Fibroblast of skin of right quadriceps (primary cell): ENCODE measurements at places on chromosomes 1 and 21.

DNA sequence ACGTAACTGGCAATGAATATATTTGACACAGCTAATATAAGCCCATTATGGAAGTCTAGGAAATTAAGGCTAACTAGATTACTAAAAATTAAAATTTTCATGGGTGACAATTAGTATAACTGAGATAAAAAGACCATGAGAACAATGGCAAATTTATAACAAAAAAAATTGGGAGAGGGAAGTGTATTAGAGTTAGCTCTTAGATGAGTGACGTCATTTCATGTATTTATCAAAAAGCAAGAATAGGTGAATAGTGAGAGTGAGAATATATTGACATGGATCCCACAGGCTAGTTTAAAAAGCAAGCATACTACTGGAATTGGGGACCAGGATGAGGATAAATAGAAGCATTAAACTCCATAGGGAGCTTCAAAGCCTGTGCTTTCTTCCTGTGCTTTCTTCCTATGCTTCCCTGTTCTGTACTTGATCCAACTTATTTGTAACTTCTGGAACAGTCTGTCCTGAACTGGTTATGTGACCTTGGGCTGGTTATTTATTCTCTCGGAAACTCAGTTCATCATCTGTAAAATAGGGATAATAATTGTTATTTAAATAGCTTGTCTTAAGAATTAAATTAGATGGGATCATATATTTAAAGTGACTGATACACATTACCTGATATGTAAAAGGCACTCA is 9.1 kb downstream of the BCL9 start:
- DNase-seq, result no peak

DNA sequence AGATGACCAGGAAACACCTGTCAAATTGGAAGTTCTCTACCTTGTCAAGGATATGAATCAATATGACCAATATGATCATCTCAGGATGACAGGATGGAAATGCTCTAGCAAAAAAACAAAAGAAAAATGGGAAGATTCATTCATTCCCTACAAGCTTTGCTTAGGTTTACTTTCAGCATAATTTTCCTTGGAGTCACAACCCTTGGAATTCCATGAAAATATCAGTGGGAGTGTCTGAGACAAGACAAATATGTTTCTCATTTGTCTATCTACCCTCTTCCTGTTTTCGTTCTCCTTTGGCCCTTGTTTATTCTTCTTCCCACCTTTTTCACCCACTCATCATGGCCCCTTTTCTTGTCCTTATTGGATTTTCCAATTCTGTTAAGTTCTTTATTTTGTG is 50.6 kb downstream of the COLGALT2 start:
- DNase-seq, result peak; percentile 41

- no peak for DNase-seq
Observed at GRCh38 chr1:198640174-198640573, 1.3 kb downstream of the PTPRC start.

- DNase-seq, result no peak
Observed at GRCh38 chr1:154467434-154468102, 34.5 kb upstream of the TDRD10 start.

- no peak for DNase-seq
Observed at GRCh38 chr1:203103829-203104495, 18.1 kb upstream of the MYOG start.

- DNase-seq, result no peak
Observed at GRCh38 chr1:95558791-95559190, 324.8 kb downstream of the RWDD3 start.

DNA sequence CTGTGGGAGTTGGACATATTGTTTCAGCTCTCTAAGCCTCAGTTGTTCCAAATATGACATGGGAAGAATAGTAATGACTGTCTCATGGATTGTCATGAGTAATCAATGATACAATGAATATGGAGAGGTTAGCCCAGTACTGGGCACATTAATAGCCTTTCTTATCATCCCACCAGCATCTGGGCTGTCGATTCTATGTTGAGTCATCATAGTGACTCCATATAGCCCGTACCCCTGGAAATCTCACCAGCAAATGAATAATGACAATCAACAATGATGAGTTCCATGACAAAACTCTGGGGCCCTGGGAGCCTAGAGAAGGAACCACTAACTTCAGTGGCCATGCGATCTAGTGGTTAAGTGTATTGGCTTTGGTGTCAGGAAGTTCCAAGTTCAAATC is 39.7 kb upstream of the GJB5 start:
- no peak for DNase-seq

DNA sequence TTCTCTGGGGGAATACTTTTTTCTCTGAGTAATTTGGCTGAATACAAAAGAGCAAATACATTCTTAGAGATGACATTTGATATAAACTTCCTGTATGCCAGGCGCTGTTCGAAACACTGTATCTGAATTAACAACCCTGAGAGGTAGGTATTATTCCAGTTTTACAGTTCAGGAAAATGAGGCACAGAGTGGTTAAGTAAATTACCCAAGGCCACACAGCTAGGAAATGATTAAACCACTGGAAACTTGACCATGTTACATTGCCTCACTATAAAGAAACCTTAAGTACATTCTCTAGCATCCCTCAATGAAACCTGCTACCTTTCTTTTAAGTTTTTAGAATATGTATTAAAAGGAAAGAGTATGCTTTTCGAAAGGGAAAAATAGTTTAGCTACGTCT is 54.6 kb downstream of the SMYD2 start:
- DNase-seq, result no peak

DNA sequence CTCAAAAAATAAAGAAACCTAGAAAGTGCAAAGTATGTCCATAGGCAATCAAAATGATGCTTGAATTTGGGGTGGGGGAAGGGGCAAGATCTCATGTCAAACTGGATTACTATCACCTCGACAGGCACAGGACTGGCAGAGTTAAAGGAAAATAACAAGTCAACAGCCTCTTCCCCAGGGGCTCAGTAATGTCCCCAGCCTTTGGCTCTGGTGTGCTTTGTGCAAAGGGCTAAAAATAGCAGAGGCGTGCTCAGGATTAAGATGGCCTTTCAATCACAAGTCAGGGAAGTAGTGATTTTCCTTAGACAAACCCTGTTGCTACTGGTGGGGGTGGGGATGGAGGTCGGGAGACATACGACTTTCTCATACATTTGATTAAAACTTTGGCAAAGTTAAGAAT is 63.5 kb upstream of the OLIG2 start:
- DNase-seq, result no peak

DNA sequence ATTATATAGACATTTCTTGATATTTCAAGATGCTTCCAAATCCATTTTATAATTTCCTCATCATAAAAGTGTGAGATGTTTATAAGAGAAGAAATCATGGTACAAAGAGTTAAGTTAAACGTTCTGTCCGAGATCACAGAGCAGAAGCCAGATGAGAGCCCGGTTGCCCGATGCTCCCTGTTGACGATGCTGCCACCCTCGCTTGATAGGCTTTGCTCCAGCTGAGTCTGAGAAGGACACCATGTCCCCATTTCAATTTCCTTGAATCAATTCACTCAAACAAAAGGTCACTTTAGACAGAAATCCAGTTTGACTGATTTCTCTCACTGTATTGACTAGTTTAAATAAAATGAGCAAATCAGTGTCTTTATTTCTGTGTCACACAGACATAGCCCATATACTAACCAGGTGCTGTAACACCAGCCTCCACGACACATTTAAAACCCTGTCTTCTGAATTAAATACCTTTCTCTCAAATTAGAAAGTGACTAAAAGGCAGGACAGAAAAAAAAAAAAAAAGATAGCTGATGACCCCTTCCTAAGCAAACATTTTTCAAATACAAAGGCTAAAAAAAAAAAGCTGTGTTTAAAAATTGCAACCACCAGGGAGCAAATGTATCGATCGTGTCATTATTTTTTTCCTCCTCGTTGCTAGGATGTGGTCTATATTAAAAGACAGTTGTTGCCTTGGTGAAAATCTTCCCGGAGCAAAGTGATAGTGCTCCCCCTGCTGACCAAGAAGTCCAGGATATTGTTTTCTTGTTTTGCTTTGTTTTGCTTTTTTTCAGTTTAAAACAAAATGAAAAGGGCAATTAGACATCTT is 35.2 kb downstream of the DNASE2B start:
- peak; percentile 68 for DNase-seq

- no peak for DNase-seq
Observed at GRCh38 chr1:155195201-155196102, 12.2 kb downstream of the THBS3 start.

GRCh38 chr21:40835184-40835694 is 11.7 kb downstream of the DSCAM start:
- no peak for DNase-seq

DNA sequence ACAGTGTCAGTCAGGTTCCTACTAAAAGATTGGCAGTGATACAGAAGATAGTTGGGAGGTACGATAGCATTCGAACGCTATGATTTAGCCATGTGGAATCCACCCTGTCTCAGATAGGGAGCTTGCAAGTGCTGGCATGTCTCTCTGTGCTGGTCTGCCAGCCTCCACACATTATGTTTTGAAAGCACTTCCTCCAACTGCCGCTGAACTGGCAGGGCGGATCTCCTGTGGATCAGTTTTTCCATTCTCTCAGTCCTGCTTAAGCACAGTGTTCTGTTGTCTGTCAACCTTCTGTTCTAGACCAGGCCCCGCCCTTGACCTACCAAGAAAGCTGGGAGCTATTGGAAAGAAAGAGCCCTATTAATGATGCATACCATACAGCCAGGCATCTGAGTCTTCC is 65.5 kb upstream of the PALMD start:
- DNase-seq, result no peak

DNA sequence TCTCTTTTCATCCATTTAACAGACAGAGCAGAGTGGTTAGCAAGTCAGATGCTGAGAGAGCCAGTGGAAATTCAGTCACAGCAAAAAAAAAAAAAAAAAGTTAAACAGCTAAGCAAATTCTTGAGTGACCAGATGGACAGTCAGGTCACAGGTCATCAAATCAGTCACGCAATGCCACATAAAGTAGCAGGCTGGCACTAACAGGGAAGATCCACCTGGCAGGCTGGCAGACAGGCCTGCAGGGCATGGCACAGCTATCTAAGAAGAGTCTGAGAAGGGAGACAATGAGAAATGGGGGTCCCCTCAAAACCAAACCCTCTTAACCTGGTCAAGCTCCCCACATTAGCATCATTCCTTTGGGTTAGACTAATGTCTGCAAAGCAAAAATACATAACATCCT is 371.9 kb downstream of the TTLL7 start:
- no peak for DNase-seq

DNA sequence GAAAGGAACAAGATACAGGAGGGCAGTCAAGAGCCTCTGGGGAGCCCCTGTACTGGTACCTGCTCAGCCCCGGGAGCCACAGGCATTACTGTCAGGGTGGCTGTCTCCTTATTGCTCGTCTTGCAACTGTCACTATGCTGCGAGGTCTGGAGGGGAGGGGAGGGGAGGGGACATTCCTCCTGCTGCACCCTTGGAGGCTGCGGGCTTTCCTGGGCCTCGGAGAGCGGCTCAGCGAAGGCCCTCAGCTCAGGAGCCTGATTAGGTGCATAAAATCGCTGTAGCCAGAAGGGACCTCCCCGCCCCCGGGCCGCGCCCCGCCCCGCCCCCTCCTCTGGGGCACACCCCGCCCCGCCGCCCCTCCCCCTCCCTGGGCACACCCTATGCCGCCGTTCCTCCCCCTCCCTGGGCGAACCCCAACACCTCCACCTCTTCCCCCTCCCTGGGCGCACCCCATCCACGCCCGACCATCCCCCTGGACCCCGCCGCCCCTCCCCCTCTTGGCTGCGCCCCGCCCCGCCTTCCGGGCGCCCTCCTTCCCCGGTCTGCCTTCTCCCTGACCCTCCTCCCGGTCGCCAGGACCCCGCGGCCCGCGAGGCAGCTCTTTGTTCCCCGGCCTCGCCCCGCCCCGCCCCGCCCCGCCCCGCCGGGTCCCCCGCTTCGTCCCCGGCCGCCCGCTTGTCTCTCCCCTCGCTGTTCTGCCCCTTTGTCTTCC is 35.5 kb downstream of the CACHD1 start:
- no peak for DNase-seq

DNA sequence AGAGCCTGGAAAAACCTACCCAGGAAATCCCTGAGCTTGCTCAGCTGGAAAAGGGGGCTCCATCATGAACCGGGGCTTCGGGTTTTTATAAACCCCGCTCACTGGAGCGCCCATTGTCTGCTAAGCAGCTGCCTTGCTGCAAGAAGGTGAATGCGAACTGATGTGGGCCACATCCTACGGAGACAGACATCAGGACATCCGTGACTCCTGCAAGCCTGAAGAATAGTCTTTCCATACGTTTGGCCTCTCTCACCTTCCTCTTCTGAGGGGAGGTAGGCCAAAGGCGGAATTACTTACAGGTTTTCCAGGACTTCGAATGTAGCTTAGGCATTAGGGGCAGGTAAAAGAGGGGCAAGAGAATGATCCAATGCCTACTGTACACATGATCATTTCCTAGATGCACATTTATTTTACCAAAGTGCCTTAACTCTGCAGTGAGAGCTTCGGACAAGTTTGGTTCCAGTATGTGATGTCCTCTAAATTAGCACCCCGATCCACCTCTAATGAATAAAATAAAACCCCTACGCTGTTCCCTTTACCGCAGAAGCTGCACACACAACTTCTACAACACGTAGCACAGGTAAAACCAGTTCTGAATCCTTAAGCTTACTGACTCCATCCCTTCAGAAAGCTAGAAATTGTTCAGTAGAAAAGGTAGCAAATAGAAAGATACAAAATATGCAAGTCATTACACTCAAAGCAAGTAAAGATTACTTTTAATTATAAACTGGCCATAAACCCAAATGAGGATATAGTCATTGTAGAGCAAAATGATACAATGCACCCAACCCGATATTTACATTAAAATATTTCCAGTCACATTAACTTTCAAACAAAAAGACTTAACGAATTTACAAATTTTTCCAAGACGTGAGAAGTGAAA is 866 bp upstream of the SORT1 start:
- no peak for DNase-seq

- DNase-seq, result no peak
Observed at GRCh38 chr21:36543924-36544323, 64.0 kb upstream of the CLDN14 start.

GRCh38 chr21:23853796-23854379 is 1753.4 kb downstream of the MRPL39 start:
- DNase-seq, result peak; percentile 1

- peak; percentile 75 for DNase-seq
Observed at GRCh38 chr1:198156111-198156744, 570 bp upstream of the NEK7 start.

- DNase-seq, result no peak
Observed at GRCh38 chr21:44513389-44514217, 26.4 kb downstream of the KRTAP10-1 start.

- peak; percentile 99 for DNase-seq
Observed at GRCh38 chr1:201713086-201713810, 115.7 kb upstream of the IPO9 start.

GRCh38 chr1:204979891-204980649 is 62.9 kb upstream of the CNTN2 start:
- no peak for DNase-seq

DNA sequence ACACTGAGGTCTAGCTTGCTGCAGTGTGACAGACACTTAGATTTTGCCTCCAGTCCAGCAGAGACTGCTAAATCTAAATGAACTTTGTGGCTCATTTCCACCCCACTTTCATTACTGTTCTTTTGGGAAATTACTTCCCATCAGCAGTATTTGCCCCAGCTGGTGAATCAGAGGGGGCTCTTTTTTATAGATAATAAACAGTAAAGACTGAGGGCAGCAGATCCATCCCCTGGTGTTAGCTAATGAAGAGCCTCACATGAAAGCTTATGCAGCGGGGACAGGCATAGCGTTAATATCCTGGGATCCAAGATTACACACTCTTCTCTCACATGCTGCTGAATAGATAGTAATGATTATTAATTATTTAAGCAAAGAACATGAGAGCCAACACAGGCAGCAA is 6.4 kb upstream of the CTNNBIP1 start:
- DNase-seq, result no peak

GRCh38 chr1:15523104-15524020 is 653 bp downstream of the CASP9 start:
- no peak for DNase-seq
